Esophagus squamous epithelium (tissue), 5 donors: ENCODE measurements at places on chromosomes 7 and 10. TPM values are rescaled to one million over a fixed set of nuclear protein-coding genes. Genes with fewer than 3 reads are reported as not detected.
A peak's percentile ranks its signal among the peaks of the same experiment; 100 is the strongest.

HOXA6 gene
- total RNA-seq = not detected

RNF133 gene
- total RNA-seq = 0.57 TPM

TSPAN12 gene
- 8.3 TPM for total RNA-seq

H2BK1 gene
- not detected for total RNA-seq

CALHM1 gene
- total RNA-seq = not detected

UBTD1 gene
- 6.6 TPM for total RNA-seq

PRLHR gene
- not detected for total RNA-seq

ACSM6 gene
- total RNA-seq = not detected

BLNK gene
- total RNA-seq = 28.2 TPM

BAIAP2L1 gene
- total RNA-seq = 22.5 TPM

CUEDC2 gene
- 17.5 TPM for total RNA-seq

GRCh38 chr10:124340033-124340760 lies 78.5 kb downstream of the OAT start:
- no peak for DNase-seq
- no peak overlapping the region for H3K4me3 ChIP-seq
- H3K27ac ChIP-seq = peak overlapping the region; percentile 32
- no peaks in the 10 kb centered on the region for H3K36me3 ChIP-seq
- H3K4me1 ChIP-seq = peaks cover 7% of the 10 kb centered on the region

DNA sequence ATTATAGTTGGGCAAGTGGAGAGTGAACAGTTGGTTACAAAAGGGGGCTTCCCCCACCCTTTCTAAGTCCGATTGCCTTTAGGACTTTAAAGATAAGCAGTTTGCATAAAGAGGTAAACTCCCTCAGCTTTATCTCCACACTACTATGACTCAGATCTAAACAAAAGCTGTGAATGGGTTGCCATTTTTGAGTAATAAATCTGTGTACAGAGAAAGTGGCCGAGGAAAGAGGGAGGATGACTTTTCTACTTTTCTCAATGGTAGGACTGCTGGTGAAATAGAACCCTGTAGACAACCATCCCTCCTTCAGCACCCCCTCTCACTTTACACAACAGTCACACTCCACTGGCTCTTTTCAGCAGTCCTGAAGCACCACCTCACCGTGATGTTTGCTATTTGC lies 71.2 kb downstream of the DNMBP start:
- no peaks in the 10 kb centered on the region for H3K27me3 ChIP-seq
- no peak for DNase-seq
- no peak overlapping the region for H3K27ac ChIP-seq
- no peak overlapping the region for H3K4me3 ChIP-seq
- H3K4me1 ChIP-seq = no peaks in the 10 kb centered on the region
- peaks cover 14% of the 10 kb centered on the region for H3K36me3 ChIP-seq

- H3K27me3 ChIP-seq = no peaks in the 10 kb centered on the region
- no peak for DNase-seq
- no peaks in the 10 kb centered on the region for H3K36me3 ChIP-seq
- H3K4me1 ChIP-seq = no peaks in the 10 kb centered on the region
- H3K4me3 ChIP-seq = no peak overlapping the region
- no peak overlapping the region for H3K27ac ChIP-seq
These were observed 35.9 kb downstream of the FZD1 start for GRCh38 chr7:91299952-91300775.

GRCh38 chr10:18551473-18551872 lies 99.9 kb downstream of the NSUN6 start:
- H3K4me3 ChIP-seq = no peak overlapping the region
- H3K27me3 ChIP-seq = no peaks in the 10 kb centered on the region
- H3K27ac ChIP-seq = no peak overlapping the region
- no peak for DNase-seq
- no peaks in the 10 kb centered on the region for H3K4me1 ChIP-seq
- no peaks in the 10 kb centered on the region for H3K36me3 ChIP-seq

- H3K27me3 ChIP-seq = no peaks in the 10 kb centered on the region
- peak overlapping the region; percentile 88 for H3K27ac ChIP-seq
- no peaks in the 10 kb centered on the region for H3K36me3 ChIP-seq
These were observed 122.7 kb downstream of the PRKAG2 start for GRCh38 chr7:151754142-151754590.

DNA sequence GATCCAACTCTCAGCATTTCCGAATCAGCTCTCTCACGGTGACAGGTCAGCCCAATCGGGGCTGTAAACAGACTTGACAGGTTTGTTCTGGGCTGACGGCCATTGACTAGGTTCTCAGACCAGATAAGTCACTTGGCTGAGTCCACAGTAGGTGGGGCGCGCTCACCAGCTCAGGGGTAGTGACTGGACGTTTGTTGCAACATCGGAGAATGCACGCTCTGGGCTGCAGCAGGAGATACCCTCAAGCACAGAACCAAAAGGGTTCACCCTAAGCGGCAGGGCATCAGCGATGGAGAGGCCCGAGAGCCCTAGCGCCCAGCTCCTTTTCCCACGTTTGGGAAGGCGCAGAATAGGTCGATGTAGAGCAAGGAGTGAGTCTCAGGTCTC lies 1.8 kb downstream of the KLLN start:
- DNase-seq = no peak
- H3K4me3 ChIP-seq = peak overlapping the region; percentile 97
- no peaks in the 10 kb centered on the region for H3K27me3 ChIP-seq
- peaks cover 4% of the 10 kb centered on the region for H3K4me1 ChIP-seq
- H3K36me3 ChIP-seq = no peaks in the 10 kb centered on the region

- DNase-seq = no peak
- no peaks in the 10 kb centered on the region for H3K4me1 ChIP-seq
- no peaks in the 10 kb centered on the region for H3K27me3 ChIP-seq
- H3K36me3 ChIP-seq = no peaks in the 10 kb centered on the region
- no peak overlapping the region for H3K4me3 ChIP-seq
These were observed 283.1 kb upstream of the NRP1 start for GRCh38 chr10:33617381-33618080.

DNA sequence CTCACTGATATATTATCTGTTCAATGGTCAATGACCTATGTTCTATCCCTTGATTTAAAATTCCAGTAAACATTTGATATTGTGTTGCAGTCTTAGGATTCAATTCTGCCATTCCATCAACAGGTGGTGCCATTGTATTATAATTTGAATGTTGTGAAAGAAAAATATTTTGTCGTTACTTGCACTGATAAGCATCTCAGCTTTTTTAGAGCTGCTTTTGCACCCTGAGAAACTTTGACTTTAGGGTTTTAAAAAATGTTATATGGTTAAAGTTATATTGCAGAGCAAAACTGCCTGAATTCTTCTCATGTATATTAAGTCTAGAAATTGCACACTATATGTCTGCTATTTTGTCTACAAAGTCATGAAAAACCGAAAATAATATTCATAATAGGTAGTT lies 18.8 kb upstream of the MINDY3 start:
- H3K27ac ChIP-seq = no peak overlapping the region
- no peak overlapping the region for H3K4me3 ChIP-seq
- H3K27me3 ChIP-seq = no peaks in the 10 kb centered on the region

- H3K27me3 ChIP-seq = no peaks in the 10 kb centered on the region
- peaks cover 91% of the 10 kb centered on the region for H3K4me1 ChIP-seq
- no peak overlapping the region for H3K4me3 ChIP-seq
- no peak for DNase-seq
- H3K27ac ChIP-seq = peak overlapping the region; percentile 92
These were observed 15.0 kb downstream of the PDLIM1 start for GRCh38 chr10:95275726-95276366.

- no peak overlapping the region for H3K27ac ChIP-seq
- no peak overlapping the region for H3K4me3 ChIP-seq
- peaks cover 56% of the 10 kb centered on the region for H3K36me3 ChIP-seq
- no peak for DNase-seq
These were observed 10.7 kb downstream of the IKZF5 start for GRCh38 chr10:122997864-122998263.

- no peak overlapping the region for H3K4me3 ChIP-seq
- H3K27ac ChIP-seq = no peak overlapping the region
- H3K27me3 ChIP-seq = no peaks in the 10 kb centered on the region
- no peaks in the 10 kb centered on the region for H3K36me3 ChIP-seq
These were observed 30.8 kb downstream of the KCNH2 start for GRCh38 chr7:150947241-150947745.

DNA sequence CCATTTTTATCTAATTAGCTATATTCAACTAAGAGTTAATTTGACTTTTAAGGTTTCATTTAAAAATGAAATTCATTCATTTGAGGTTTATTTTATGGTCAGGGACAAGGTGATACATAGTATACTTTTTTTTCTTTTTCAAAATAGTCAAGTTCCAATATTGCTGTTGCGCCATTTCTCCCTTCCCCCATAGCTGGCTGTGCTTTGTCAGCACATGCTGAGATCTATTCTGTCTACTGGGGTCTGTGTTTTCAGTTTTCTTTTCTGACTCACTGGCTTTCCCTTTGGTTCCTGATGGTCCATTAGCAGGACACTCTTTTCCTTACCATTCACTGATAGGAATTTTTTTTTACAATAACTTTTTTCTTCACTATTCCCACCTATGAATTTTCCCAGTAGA lies 336.4 kb upstream of the TMEM229A start:
- no peaks in the 10 kb centered on the region for H3K36me3 ChIP-seq
- H3K27me3 ChIP-seq = no peaks in the 10 kb centered on the region
- H3K4me3 ChIP-seq = no peak overlapping the region
- no peak for DNase-seq

DNA sequence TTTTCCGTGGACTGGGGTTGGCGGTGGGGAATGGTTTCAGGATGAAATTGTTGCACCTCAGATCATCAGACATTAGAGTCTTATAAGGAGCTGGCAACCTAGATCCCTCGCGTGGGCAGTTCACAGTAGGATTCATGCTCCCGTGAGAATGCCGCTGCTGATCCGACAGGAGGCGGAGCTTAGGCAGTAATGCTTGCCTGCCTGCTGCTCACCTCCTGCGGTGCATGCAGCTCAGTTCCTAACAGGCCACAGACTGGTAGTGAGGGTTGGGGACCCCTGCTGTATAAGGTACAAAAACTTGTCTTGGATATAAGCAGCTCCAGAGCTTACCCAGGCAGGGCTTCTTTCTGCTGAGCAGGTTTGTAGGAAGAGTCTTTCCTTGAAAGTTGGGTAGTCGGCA lies 53.9 kb downstream of the SHH start:
- H3K4me3 ChIP-seq = no peak overlapping the region
- no peak overlapping the region for H3K27ac ChIP-seq
- no peaks in the 10 kb centered on the region for H3K27me3 ChIP-seq
- H3K4me1 ChIP-seq = peaks cover 39% of the 10 kb centered on the region
- no peak for DNase-seq

DNA sequence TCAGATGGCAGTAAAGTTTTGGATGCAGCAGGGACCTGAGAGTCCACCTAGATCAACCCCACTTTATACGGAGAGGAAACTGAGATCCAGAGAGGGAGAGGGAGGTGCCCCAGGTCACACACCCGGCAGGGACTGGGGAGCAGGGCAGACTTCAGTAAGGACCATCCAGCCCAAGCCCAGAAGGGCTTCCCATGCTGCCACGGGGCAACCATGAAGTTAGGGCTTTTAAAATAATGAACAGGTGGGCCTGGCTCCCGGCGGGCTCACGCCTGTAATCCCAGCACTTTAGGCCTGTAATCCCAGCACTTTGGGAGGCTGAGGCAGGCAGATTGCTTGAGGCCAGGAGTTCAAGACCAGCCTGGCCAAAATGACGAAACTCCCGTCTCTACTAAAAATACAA lies 98.5 kb downstream of the HIP1 start:
- no peaks in the 10 kb centered on the region for H3K27me3 ChIP-seq
- no peaks in the 10 kb centered on the region for H3K36me3 ChIP-seq
- H3K4me1 ChIP-seq = peaks cover 20% of the 10 kb centered on the region
- no peak overlapping the region for H3K27ac ChIP-seq
- H3K4me3 ChIP-seq = no peak overlapping the region
- DNase-seq = no peak

- no peaks in the 10 kb centered on the region for H3K36me3 ChIP-seq
- H3K4me1 ChIP-seq = no peaks in the 10 kb centered on the region
- H3K4me3 ChIP-seq = no peak overlapping the region
- no peak overlapping the region for H3K27ac ChIP-seq
- no peaks in the 10 kb centered on the region for H3K27me3 ChIP-seq
These were observed 20.3 kb downstream of the C10orf90 start for GRCh38 chr10:126650161-126650560.

GRCh38 chr10:3805791-3806461 lies 20.9 kb upstream of the KLF6 start:
- H3K27ac ChIP-seq = peak overlapping the region; percentile 93
- H3K4me1 ChIP-seq = peaks cover 38% of the 10 kb centered on the region
- no peaks in the 10 kb centered on the region for H3K27me3 ChIP-seq
- no peak for DNase-seq

DNA sequence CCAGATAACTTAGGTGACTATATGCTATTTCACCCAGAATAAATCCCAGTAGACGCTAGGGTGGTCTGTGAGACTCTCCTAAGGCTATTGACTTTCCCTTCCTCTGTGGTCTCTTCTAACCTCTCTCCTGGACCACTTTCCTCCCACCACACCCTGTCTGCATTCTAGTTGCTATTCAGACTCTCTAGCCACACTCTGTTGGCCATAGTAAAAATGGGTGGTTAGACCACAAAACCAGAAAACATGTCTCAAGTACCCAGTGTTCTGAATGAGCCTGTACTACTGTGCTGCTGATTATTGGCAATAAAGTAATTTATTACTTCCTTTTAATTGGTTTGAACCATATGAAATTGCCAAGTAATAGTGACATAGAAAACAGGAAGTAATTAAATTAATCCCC lies 240.8 kb downstream of the KIF20B start:
- H3K27me3 ChIP-seq = no peaks in the 10 kb centered on the region
- no peaks in the 10 kb centered on the region for H3K4me1 ChIP-seq
- no peak overlapping the region for H3K4me3 ChIP-seq
- H3K36me3 ChIP-seq = no peaks in the 10 kb centered on the region
- no peak for DNase-seq
- H3K27ac ChIP-seq = no peak overlapping the region

- no peak for DNase-seq
- H3K27me3 ChIP-seq = no peaks in the 10 kb centered on the region
- H3K4me3 ChIP-seq = no peak overlapping the region
- no peaks in the 10 kb centered on the region for H3K4me1 ChIP-seq
These were observed 1239.3 kb downstream of the TYW1 start for GRCh38 chr7:68235937-68236336.

GRCh38 chr7:12712236-12712635 lies 24.8 kb downstream of the ARL4A start:
- H3K4me1 ChIP-seq = peaks cover 20% of the 10 kb centered on the region
- H3K27me3 ChIP-seq = no peaks in the 10 kb centered on the region
- no peak overlapping the region for H3K27ac ChIP-seq
- no peak overlapping the region for H3K4me3 ChIP-seq
- no peaks in the 10 kb centered on the region for H3K36me3 ChIP-seq

GRCh38 chr10:81104494-81104893 lies 566.8 kb downstream of the SH2D4B start:
- H3K27ac ChIP-seq = no peak overlapping the region
- H3K4me1 ChIP-seq = no peaks in the 10 kb centered on the region
- DNase-seq = no peak
- H3K27me3 ChIP-seq = no peaks in the 10 kb centered on the region
- no peak overlapping the region for H3K4me3 ChIP-seq
